Putamen (tissue), 1 donor: ENCODE measurements at places on chromosomes 4 and X.
A peak's percentile ranks its signal among the peaks of the same experiment; 100 is the strongest.

GRCh38 chr4:153748378-153748777 lies 11.4 kb downstream of the RNF175 start:
- no peak for DNase-seq

DNA sequence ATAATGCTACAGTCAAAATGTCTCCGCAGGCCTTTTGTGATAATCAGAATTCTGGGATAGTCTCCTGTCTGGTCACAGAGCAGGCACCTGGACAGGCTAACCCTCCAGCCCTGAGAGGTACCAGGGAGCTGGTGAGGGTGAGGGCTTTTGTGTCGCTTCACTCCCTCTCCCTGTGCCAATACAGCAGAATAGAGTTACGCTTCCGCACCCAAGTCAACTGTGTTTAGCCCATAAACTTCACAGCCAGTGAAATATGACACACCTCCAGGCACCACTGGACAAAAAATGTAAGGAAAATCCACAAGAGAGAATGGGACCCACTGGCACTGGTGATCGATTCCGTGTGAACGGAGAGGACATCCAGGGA lies 1.3 kb downstream of the GAK start:
- DNase-seq, result no peak

DNA sequence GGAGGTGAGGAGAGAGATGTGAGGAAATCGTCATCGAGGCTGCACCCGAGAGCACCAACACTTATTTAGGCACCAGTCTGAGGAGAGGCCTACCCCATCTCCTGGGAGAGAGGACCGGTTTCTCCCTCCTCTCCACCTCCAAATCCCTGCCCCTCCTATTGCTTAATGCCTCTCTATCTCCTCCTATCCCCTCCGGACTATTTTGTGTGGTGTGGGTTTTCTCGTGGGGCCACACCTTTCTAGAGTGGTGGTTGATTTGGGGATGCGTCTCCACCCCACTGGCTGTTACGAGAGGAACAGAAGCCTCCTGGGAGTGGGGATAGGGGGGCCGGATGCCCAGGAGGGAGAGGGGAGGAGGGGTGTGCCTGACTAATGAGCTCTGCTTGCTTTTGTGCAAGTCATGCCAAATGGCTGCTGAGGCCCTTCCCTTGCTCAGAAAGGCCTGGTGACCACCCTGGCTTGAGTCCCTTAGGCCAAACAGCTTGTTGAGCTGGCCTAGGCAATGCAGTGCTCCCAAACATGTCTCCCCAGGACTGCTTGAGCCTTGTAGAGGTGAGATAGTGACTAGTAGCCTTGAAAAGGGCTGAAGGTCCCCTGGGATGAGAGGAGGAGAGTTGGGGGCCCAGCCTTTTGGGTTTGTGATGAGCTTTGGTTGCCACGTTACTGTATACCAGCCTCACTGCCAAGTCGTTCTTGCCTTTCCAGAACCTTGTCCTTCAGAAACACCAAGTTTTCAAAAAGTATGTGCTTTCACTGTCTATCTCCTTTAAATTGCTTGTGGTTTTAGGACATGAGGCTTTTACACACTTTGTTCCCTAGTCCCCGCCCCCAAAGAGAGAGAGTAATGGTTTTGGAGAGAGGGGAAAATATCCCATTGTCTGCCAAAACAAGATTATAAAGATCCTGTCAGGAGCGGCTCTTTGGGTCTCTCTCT lies 1.2 kb downstream of the MSN start:
- peak; percentile 41 for DNase-seq

- no peak for DNase-seq
Observed at GRCh38 chr4:151824656-151825055, 63.8 kb upstream of the GATB start.

DNA sequence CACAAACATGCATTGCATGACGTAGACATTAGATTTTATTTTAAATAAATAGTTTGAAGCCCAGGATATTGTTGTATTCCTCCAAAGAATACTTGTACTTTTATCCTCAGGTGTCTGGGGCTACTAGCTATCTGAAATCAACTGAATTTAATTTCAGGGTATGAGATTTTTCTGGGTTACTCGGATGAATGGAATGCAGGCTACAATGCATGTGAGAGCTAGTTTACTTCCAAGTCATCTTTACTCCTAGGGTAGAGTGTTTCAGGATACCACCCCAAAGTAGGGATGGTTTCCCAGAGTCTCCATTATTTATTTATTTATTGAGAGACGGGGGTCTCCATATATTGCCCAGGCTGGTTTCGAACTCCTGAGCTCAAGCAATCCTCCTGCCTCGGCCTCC lies 66.4 kb downstream of the HPRT1 start:
- DNase-seq, result no peak

DNA sequence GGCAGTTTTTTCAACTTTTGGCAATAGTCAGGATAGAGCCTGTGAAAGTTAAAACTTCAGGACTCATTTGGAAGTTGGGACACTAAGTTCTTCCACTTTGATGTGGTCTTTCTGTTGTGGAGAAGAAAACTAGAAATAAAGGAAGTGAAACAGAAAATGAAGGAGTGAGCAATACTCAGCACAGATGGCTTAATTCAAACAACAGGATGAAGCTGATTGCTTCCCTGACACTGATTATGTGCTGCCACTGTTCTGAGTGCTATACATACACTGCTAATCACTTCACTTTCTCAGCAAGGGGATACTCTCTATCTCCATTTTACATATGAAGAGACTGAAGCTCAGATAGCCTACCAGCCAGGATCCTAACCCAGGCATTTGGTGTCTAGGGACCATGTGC lies 235.1 kb upstream of the CPEB2 start:
- DNase-seq, result no peak
